ENCODE measurements at places on chromosomes 7 and 10.

DNA sequence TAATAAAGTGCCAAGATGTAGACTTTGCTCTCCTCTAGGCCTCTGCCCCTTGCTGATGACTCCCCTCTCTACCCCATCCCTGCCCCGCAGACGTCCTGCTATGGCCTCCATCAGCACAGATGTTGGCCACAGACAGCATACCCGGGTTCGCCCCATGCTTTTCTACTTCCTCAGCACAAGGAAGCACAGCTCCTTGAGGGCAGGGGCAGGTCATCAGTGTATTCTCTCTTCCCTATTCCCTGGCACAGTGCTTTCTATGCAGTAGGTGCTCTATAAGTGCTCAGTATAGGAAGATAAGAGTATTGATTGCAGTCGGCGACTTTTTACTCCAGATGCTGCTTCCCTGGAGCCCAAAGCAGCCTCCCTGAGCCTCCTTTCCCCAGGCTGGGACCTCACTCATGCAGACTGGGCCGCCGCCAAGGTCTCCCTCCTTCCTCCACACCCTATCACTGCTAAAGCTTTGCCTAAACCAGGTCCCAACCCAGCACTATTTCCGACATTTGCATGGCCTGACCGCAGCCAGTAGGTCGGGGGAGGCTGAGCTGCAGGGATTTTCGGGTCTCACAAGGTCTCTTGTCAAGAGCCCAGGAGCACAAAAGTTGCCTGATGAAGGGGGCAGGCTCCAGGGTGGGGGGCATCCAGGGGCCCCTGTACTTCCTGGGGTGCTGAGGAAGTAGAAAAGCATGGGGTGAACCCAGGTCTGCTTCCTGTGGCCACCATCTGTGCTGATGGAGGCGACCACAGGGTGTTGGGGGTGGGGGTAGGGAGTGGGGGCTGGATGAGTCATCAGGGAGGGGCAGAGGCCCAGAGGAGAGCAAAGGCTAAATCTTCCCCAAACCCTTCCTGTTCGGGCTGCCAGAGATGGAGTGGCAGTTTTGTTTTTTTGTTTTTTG is 8.0 kb downstream of the CALHM3 start:
- no peak for DNase-seq

DNA sequence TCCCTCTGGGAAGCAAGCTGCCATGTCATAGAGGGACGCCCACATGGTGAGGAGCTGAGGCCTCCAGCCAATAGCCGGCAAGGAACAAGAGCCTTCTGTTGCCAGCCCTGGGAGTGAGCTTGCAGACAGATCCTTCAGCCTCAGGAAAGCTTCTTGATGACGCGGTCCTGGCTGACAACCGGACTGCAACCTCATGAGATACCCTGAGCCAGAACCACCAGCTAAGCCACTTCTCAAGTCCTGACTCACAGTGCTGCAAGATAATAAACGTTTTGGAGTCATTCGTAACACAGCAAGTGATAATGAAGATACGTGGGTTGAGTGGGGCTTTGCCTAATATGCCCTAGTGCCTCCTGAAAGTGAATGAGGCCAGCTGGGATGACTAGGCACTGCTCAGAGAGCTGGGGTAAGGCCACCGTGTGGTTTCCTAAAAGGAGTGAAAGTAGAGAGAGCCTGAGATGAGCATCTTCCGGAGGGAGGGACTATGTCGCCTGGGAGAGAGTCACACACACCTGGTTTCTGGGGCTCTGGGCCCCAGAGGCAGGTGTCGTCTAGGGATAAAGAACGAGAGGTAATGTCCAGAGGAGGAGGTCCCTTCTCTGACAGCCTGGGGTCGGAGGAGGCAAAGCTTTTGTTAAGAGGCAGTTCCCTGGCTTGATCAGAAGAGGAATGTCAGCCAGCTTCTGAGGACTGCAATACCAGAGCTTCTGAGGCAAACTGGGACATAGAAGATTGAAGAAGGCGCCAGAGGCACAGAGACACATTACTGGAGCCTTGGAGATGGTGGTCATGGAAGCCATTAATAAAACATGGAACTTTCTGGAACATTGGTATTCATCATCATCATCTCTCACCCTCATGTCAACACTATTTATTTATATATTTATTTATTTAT is 53.6 kb downstream of the PYROXD2 start:
- peak; percentile 55 for DNase-seq

DNA sequence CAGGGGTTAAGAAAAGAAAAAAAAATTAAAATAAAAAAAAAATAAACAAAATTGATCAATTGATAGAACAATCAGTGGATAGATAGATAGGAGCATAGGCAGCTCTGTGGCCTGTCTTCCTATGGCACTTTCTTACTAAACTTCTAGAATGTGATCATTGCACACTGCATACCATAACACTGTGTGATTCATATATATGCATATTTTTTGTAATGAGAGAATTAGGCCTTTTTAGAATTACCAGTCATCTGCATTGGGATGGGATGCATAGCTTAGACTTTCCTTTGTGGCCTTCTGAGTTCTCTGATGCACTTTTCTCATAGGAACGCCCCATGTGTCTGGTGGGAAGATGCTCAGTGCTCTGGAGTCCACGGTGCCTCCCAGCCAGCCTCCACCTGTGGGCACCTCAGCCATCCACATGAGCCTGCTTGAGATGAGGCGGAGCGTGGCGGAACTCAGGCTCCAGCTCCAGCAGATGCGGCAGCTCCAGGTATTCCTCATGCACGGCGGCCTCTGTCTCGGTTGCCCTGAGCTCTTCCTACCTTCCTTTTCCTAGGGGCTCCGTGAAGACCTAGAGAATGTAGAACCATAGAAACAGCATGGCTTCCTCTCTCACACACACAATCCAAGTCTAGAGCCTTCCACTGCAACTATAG is 222.5 kb downstream of the ARHGAP21 start:
- DNase-seq: no peak

GRCh38 chr10:108250936-108251620 is 1086.6 kb upstream of the SORCS1 start:
- DNase-seq: no peak

GRCh38 chr7:27048438-27048837 is 47.4 kb downstream of the HOXA1 start:
- DNase-seq: no peak

- DNase-seq: no peak
Measured at GRCh38 chr10:128854963-128855362, 612.1 kb upstream of the MGMT start.

DNA sequence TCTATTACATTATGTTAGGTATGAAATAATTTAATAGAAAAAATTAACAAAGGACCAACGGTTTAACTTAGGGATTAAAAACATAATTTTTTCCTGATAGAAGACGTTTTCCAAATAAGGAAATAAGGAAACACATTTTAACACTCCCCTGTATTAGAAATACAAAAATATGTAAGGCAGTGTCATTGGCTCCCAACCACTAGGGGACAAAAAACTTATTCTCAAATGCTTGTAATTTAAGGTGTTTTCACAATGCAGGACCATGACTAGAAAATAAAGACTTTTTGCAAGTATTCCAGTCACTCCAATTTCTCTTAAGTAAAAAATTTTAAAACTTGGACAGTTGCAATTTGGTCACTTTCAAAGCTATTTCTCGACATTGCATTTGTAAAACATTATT is 98.8 kb upstream of the ODAD2 start:
- DNase-seq: no peak

- DNase-seq: no peak
Measured at GRCh38 chr7:2798669-2799068, 45.4 kb downstream of the GNA12 start.

DNA sequence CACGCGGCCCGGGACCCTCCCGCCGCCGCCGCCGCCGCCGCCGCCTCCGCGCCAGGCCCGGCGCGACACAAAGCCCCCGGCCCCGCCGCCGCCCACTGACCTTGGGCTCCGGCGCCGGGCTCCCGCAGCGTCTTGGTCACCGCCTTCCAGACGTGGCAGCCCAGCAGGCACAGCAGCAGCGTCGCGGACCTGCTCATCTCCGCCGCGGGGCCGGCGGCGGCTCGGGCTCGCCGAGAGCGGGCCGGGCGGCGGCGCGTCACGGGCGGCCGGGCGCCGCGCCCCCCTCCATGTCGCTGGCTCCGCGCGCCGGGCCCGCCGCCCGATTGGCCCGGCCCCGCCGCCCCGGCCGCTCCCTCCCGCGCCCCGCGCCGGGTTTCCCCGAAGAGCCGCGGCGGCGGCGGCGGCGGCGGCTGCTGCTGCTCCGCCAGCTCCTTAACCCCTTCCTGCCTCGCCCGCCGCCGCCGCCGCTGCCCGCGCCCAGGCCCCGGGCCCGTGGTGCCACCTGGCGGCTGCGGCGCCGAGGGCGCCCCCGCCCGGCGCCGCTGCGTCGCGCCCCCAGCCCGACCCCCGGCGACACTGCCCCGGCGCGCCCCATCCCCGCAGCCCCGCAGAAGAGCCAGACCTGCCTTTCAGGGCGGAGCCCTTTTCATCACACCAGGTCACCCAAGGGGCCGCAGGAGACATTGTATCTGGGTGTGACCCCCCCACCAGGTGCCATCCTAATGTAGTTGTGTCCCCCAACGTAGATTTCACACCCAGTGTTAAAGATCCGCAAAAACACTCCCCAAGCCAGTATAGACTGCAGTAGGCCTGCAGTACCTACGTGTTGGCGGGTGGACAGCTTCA is at the start of gene FAM171A1:
TSS of gene FAM171A1 (minus strand) at position 434 of the 846 bp plus-strand sequence. CDS start at position 197, 237 bp downstream.
- peak; percentile 58 for DNase-seq

- DNase-seq: peak; percentile 19
Measured at GRCh38 chr7:97835296-97836138, 36.7 kb downstream of the ASNS start.

GRCh38 chr10:129043691-129044090 is 423.4 kb upstream of the MGMT start:
- DNase-seq: no peak
